NCI-H146 (cell line): ENCODE measurements at places on chromosomes 6 and 20.
A peak's percentile ranks its signal among the peaks of the same experiment; 100 is the strongest.

DNA sequence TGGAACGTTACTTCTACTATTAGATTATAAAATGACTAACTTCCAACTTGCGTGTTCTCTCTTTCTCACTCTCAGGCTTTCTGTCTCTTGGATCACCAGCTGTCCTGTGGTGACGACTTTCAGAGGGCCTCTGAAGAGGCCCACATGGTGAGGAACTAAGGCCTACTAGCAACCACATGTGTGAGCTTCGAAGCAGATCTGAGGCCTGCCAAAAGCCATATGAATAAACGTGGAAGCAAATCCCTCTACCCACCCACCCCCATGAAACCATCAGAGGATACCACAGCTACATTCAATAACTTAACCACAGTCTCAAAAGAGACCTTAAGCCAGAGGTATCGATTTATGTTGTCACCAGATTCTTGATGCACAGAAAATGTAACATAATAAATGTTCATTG is 13.5 kb upstream of the BMP5 start:
- no peak for DNase-seq

GRCh38 chr20:46117704-46118467 is at the start of gene CD40:
CD40 (plus strand) TSS chr20:46118314; CDS start chr20:46118344, 30 bp downstream.
- DNase-seq = peak; percentile 61

GRCh38 chr6:63213325-63213724 is 2.1 kb downstream of the FKBP1C start:
- no peak for DNase-seq

- no peak for DNase-seq
Measured at GRCh38 chr6:44659726-44660125, 272.2 kb downstream of the CDC5L start.

DNA sequence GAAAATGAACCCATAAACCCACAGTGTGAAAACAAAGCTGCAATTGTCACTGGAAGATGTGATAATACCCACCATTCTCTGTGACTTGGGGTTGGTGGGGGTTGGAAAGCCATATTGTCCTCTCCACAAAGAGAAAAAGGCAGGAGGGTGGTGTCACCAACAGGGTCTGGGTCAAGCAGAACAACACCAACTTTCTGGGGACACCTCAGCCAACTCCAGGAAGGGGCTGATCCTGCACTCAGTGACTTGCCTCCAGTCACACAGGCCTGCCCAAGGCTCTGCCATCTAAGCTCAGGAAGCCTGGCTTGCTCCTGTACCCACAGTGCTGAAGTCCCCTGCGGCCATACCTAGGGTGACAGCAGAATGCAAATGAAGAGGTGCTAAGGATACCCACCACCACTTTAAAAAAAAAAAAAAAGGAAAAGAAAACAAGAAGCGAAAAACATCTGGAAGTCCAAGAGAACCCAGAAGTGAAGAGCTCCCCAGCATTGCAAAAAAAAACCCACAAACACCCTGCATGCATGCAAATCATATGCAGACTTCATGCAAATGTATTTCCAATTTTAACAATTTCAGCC is 110.6 kb downstream of the PREX1 start:
- DNase-seq = no peak

DNA sequence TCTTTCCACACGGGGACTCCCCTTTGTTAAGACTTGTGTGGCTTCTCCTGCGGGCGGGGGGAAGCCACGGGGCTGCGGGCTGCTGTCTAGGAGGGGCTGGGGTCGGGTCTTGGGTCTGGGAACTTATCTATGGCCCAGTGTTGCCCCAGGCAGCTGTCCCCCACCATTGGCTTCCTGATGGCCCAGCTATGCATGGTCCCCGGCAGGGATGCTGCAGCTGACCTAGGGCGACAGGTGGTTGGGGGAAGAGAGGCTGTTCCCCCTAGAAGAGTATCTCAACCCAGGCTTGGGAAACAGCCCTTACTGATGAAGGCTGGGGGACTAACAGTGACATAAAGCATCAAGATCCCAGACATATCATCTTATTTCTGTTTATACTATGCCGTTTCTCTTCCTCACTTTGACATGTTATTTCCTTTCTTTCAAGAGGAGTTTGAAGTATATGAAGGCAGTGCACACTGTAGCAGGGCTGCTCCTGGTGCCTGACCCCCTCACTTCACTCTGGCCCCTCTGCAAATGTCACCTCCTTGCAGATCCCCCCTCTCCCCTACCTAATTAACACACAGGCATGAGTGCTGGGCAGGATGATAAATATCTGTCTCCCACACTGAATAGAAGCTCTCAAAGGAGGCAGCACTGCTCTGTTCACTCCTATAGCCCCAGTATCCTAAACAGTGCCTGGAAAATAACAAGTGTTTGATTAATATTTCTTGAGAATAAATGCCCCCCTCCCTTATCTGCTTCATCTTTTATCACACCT is 87.0 kb downstream of the HIVEP2 start:
- no peak for DNase-seq

- DNase-seq = no peak
Measured at GRCh38 chr6:152295346-152295745, 341.8 kb downstream of the SYNE1 start.

DNA sequence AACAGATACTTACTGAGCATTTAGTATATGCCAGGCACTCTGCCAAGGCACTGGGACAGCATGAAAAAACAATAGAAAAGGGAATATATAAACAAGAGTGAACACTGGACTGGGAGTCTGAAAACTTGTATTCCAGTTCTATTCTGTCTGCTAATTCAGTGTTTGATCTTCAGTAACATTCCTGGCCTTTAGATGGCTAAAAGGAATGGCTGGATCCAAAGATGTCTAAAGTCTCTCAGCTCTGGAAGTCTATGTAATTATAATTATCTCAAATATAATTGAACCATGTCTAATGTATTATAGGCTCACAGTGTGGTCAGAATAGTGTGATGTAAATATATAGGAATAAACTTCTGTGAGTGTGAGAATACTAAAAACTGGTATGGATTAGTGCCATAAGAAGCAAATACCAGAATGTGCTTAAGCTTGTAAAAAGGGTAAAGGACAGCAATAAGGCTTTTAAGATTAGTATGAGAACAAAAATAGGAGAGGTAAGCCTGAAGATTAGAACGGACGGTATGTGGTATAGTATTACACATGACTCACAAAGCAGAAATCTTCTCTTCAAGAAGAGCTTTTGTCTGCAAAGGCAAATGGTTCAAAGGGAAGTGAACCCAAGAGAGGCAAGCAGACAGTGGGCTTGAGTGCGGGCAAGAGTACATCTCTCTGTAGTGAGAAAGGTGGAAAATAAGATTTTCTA is 68.5 kb downstream of the TMEM200A start:
- no peak for DNase-seq

DNA sequence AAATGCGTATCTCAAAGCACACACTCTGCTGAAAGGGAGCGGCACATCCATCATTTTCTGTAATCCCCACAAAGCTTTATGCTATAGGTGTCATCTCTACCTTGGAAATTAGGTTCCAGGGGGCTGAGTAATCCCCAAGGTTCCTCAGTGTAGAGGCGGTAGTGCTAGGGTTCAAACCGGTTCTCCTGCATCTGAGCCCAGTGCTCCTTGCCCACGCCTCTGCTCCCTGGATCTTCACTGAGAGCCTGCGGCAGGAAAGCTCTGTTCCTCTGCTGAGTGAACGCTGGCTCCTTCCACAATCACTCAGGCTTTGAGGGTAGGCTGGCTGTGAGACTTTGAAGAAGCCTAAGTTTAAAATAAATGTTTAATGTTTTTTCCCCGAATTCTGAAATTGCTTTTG is 24.9 kb downstream of the SLC22A23 start:
- DNase-seq = no peak

DNA sequence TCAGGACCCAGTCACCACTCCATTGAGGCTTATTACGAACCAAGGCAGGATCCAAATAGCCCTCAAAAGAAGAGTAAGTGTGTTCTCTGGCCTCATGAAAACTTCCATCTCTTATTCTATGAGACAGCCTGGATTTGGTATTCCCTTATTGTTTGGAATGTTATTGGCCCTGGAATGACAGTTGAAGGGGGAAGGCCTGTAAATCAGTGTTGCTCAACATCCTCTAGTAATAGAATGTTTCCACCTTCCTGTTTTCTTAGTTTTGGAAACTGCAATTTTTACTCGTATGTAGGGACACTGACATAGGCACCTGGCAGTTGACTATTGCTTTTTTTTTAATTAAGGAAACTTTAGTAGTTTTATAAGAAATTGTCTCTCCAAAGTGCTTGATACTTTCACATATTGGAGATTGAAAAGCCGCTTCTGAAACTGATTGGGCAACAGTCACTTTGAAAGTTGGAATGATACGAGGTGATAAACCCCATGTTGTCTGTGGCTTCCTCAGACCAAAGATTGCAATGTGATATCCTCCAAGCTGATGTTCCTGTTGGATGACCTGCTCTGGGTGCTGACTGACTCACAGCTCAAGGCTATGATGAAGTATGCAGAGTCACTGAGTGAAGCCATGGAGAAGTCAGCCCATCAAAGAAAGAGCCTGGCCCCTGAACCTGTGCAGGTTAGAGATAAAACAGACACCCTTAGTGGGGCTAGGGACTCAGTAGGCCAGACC is 43.1 kb downstream of the BLTP3A start:
- no peak for DNase-seq

GRCh38 chr6:162373192-162373591 is 354.4 kb downstream of the PRKN start:
- no peak for DNase-seq
